Fibroblast of skin of right quadriceps (primary cell): ENCODE measurements at places on chromosomes 13 and 19.

GRCh38 chr13:47665043-47665442, 336.0 kb downstream of the SUCLA2 start:
- DNase-seq: no peak

DNA sequence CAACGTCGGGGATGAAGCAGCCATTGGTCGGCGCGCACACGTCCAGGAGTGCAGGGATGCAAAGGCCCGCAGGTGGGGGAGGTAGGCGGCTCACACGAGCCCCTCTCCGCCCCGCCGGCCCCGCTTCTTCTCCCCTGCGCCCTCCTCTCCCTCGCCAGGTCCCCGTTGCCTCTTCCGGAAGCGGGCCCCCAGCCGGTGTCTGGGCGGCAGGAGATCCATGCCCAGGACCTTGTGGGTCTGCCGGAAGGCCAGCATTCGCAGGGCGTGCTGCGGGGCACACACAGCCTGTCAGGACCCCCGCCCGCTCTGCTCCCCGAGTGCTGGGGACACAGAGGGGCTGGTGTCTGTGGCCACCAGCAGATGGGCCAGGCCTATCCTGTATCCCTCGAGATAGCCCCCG, 19.7 kb upstream of the MATK start:
- no peak for DNase-seq

GRCh38 chr13:40386586-40386985, 279.9 kb downstream of the FOXO1 start:
- no peak for DNase-seq

DNA sequence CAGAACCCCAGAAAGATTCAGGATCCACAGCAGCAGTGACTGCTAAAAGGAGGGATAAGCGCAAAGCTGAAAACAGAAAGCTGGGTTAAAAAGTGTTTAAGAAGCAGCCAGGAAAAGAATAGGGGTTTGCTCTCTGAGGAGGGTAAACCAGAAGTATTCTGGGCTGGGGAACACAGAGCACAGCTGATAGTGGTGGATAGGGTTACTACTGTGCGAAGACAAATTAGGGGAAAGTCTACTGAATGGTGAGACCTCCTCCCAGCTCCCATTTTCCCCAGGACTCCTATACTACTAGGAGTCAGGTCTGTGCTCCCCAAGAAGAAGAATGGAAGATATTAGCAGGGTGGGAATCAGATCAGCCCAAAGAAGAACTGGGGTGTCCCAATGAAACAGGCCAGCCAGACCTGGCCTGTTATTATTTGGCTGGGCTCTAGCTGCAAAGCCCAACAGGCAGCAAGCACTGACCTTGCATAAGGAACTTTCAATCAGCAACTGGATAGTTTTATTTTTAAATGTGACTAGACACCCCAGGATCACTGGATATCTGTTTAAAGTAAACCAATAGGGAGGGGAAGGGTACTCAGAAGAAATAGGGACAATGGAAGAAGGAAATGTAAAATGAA, 43.5 kb upstream of the SERTM1 start:
- DNase-seq: no peak
